ENCODE measurements at places on chromosomes 6 and 20. TPM values are rescaled to one million over a fixed set of nuclear protein-coding genes. Genes with fewer than 3 reads are reported as not detected.

DACT2 gene
- total RNA-seq, result not detected

RAB44 gene
- under 0.01 TPM for total RNA-seq

SLC23A2 gene
- total RNA-seq, result 14.1 TPM

MCHR2 gene
- total RNA-seq, result not detected

BTN1A1 gene
- total RNA-seq, result not detected

TNFRSF6B gene
- total RNA-seq, result 8.0 TPM

All from hair follicle dermal papilla cell (primary cell).